ENCODE measurements at places on chromosomes 7 and 10.

- no peak for DNase-seq
Observed at GRCh38 chr10:2019281-2019680, 282.0 kb upstream of the ADARB2 start.

GRCh38 chr10:44389556-44389955 is 4.7 kb upstream of the CXCL12 start:
- DNase-seq = no peak

GRCh38 chr7:108267615-108268014 is 137.5 kb upstream of the LAMB4 start:
- DNase-seq = no peak

- DNase-seq = no peak
Observed at GRCh38 chr7:22195397-22196172, 161.4 kb downstream of the RAPGEF5 start.

DNA sequence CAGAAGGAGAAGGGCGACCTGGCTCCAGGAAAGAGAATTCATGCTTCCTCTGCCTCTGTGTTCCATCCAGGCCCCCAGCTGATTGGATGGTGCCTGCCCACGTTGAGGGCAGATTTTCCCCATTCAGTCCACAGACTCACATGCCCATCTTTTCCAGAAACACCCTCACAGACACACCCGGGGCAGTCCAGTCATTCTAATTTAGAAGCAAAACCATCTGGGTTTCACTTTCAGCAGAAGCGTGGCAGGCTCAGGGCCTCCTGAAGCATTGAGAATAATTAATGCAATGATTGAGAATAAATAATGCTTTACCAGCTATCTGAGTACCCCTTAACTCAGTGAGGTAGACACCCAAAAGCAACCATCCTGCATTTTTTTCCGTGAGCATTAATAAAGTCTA is 30.2 kb upstream of the CREB5 start:
- no peak for DNase-seq

- DNase-seq = no peak
Observed at GRCh38 chr7:127214956-127215718, 37.6 kb downstream of the GRM8 start.

DNA sequence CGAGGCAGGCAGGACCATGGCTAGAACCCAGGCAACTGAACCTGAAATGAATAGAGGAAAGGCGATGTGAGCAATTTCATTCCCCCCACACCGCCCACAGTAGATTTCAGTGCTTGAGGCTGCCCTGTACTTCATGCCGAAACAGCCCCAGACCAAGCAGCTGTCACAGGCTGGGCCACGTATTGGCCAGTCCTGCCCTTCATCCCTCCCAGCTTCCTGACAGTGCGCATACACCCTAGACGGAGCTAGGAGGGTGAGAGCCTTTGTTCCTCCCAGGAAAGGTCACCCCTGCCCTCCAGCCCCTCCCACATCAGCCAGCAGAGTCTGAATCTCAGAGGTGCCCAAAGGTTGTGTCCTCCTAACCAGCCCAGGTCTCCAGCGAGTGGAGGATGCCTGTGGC is 98.8 kb downstream of the ZMIZ1 start:
- no peak for DNase-seq

DNA sequence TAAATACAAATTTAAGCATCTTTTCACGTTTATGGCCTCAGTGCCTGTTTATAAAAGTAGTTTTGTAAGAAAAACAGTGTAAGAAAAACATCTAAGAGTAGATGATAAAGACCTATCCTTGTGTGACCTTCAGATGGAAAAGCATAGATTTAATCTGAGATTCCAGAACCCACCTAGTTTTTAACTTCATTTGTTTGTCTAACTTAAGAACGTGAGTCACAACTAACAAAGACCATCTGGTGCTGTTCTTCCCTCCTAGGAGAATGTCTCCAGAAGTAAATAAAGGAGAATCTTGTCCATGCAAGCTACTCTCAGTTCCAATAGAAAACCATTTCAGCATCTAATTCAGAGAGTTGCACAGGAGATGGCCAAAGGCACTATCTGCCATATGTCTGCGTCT is 265.4 kb upstream of the C7orf33 start:
- no peak for DNase-seq

DNA sequence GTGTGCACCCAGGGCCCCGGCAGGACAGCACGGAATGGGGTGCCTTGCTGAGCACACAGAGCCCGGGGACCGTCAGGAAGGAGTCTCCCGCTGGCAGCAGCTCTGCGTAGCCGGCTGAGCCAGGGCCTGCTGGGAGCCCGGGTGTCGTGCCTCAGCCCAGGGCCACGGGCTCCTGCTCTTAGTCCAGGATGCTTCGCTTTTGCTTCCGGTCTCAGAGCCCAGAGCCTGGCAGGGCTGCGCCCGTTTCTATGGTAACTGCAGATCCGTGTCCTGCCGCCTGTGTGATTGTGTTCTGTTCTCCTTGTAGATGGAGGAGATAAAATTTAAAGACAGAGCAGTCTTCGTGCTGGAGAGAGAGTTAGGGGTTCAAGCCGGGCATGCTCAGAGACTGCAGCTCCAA is 53.7 kb upstream of the DPYSL4 start:
- DNase-seq = no peak
